Pancreas (tissue), 10 donors: ENCODE measurements at places on chromosomes 3 and 15. TPM values are rescaled to one million over a fixed set of nuclear protein-coding genes. Genes with fewer than 3 reads are reported as not detected.

The PP2D1 gene
- not detected for total RNA-seq

The GOLGA6A gene
- total RNA-seq: not detected

The DNAH12 gene
- 0.58 TPM for total RNA-seq

The KNSTRN gene
- 2.2 TPM for total RNA-seq
